ENCODE measurements at places on chromosomes 2 and 18.

GRCh38 chr2:113282747-113283533 is 4.2 kb upstream of the PAX8 start:
- no peak for DNase-seq

DNA sequence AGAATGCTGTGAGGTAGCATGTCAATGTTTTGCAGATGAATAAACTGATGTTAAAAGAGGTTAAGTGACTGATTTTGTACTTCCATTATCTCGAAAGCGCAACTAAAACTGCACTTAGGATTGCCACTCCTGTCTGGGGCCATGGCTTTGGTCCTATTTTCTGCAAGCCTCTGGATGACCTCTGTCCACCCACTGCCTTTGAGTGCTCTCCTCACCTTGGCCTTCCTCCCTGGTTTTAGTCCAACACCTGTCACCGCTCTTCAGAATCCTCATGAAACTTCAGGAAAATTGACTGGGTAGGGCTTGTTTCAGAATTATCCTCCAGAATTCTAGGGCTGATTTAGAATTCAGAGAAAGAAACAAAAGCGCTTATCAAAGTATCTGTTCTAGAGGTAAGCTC is 51.1 kb upstream of the HNMT start:
- no peak for DNase-seq

- no peak for DNase-seq
Observed at GRCh38 chr2:158677542-158677941, 117.6 kb upstream of the DAPL1 start.

- no peak for DNase-seq
Observed at GRCh38 chr2:47056374-47056773, 98.7 kb downstream of the STPG4 start.

DNA sequence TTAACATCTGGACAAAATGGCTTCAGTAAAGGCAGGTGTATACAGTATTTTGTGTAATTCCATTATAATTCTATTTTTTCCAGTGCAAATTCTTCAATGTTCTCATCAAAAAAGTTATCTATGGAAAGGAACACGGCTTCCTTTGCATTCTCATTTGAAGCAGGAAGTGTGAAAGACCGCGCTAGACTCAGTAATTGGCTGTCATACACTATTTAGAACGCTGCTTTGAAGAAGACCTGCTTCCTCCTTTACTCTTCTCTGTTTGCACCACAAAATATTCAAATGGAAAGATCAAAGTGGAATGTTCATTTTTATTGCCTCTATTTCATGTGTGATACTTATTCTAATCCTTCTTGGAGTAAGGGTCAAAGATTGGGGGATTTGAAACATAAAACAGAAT is 883.7 kb downstream of the TSN start:
- DNase-seq: no peak

- DNase-seq: peak; percentile 30
Observed at GRCh38 chr18:11689669-11690565, 853 bp downstream of the GNAL start.

GRCh38 chr2:111189106-111189505 is 68.4 kb downstream of the BCL2L11 start:
- DNase-seq: no peak

DNA sequence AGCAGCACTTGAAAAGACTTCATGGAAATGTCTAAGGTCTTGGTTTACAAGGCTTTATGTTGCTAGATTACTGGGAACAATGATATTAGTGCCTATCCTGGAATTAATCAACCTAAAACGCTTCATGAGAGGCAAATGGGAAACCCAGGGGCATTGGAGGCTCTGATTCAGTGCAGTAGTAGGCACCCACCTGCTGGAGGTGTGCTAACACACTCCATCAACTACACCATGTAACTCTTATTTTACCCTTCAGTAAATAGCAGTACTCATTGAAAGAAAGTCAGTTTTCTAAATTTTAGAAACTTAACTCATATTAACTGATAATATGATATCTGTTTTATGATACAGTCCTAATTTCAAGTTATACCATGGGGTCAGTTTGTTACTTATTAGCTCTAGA is 17.4 kb upstream of the HNRNPA3 start:
- DNase-seq: no peak

- no peak for DNase-seq
Observed at GRCh38 chr2:98485453-98485755, 40.7 kb downstream of the INPP4A start.

DNA sequence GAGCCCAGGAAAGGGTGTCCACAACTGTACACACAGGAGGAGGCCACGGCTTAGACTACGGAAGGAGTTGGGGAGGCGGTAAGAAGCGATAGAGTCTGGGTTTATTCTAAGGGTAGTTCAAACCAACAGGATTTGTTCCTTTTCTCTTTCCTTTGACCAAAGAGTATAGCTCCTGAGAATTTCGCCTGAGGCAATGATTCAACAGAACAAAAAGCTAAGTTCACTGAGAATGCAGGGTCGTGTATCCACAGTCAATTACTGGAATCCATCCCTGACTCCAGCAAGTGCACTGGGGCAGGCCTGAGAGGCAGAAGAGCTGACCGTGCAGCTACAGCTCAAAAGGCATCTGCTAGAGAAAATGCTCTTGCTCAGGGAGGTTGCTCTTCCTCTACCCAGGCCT is 140.9 kb downstream of the TFCP2L1 start:
- DNase-seq: no peak

- no peak for DNase-seq
Observed at GRCh38 chr18:8373486-8373885, 235.8 kb upstream of the RAB12 start.

- no peak for DNase-seq
Observed at GRCh38 chr2:136436936-136437335, 319.0 kb upstream of the CXCR4 start.

DNA sequence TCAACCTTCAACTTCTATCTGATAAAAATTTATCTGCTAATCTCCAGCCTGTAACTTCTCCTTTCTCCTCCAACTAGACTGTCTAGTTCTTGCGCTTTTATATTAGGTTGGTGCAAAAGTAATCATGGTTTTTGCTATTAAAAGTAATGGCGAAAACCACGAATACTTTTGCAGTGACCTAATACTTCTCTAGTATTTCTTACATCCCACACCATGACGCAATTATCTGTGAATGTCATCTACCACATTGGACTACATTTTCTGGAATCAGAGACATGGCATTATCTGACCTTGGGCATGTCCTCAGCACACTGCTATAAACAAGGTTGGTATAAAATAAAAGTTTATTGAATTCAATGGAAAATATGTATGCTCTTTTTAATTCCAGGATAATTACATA is 370.2 kb upstream of the LYPD1 start:
- DNase-seq: no peak

GRCh38 chr2:211789982-211790381 is 748.6 kb downstream of the ERBB4 start:
- DNase-seq: no peak

DNA sequence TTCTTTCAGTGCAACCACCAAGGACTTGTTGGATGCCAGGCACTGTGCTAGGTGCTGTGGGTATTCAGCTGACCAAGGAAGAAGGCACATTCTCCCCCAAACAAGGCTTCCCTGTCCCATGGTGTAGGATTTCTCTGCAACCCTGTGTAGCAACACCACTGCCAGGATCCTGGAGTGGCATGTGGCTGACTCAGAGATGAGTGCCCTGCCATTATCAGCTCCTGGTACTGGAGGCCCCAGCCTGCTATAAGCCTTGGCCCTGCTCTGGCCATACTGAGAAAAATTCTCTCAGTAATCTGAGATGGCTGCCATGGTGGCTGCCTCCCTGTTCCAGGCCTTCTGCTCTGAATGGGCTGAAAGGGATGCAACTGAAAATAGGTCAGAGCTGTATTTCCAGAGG is 4.3 kb downstream of the SMYD5 start:
- DNase-seq: no peak

DNA sequence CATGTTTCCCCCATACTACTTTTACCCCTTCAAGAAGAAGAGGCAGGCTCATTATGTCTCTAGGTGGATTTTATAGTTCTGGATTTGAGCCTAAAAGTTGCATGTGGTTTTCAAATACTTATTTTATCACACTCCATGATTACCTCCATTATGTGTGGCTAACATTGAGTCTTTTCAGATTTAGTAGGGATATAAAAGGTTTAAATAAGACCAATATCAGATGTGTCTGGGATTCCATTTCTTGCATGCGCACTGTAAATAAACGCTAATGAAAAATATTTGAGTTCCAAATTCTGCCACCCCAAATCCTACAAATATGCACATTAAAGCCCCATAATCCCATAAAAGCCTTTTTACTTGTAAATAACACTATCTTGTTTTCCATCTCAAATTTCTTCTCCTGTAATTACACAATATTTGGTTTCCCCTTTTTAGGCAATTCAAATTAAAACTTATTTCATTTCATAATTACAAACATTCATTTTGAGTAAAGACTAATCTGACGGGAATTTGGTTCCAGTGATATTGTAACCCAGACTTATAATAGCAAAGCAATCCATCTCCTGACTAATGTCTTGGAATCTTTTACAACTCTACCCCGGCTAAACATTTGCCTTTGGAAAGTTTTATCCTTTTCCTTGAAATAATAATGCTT is 600.0 kb downstream of the SLC4A3 start:
- no peak for DNase-seq

GRCh38 chr2:140067661-140068060 is 1287.5 kb upstream of the NXPH2 start:
- no peak for DNase-seq

DNA sequence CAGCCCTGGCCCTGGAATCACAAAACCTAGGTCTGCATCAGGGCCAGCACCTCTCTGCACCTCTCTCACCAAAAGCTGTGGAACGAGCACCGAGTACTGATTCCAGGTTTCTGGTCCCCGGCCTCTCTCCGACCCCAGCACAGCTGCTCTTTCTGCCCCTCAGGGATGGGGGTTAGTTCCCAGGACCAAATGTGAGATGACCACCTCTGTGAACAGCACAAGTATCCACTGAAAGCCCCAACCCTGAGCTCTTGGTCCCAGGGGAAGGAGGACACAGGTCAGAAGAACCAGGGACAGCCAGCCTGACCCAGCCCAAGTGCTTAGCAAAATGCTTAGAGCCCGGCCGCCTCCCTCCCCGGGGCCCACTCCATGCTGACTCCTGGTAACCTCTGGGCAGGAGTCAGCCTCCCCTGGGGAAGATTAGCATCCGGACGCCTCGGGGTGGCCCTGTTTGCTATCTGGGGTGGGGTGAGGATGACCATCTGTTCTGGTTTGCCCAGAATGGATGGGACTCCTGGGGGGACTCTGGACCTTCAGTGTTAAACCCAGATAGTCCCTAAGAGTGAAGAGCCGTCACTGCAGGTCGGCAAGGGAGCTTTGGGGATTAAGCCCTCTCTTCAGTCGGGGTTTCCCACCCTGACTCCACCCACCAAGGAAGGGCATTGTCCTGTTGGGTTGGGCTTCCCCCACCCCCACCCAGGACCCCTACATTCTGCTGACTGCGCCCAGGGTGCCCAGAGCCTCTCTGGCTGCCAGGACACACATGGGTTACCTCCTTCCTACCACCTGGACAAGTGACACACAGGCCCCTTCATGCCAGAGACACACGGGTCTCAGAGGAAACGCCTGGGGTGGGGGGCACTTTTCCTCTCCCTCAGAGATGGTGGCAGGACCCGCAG is 9.4 kb upstream of the GPR55 start:
- no peak for DNase-seq

DNA sequence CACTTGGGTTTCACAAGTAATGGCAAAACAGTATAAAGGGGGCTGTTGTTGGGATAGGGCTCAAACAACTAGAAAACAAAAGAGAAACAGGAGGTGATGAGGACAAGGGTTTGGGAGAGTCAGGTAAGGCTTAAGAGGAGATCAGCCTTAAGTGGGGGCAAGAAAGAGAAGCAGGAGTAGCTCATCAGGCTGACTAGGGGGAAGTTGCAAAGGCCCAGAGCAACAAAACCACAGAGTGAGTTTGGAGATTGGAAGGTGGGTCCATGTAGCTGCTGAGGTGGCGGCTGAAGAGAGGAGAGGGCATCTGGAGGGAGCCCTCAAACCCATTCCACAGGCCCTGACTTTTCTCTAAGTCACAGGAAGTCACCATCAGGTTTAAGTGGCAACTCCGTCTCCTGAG is 126.0 kb downstream of the MREG start:
- DNase-seq: no peak

DNA sequence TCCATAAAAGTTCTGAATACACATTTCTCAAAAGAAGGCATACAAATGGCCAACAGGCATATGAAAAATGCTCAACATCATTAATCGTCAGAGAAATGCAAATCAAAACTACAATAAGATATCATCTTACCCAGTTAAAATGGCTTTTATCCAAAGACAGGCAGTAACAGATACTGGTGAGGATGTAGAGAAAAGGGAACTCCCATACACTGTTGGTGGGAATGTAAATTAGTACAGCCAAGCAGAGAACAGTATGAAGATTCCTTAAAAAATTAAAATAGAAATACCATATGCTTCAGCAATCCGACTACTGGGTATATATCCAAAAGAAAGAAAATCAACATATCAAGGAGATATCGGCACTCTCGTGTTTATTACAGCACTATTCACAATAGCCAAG is 1312.5 kb downstream of the DSC3 start:
- DNase-seq: no peak

DNA sequence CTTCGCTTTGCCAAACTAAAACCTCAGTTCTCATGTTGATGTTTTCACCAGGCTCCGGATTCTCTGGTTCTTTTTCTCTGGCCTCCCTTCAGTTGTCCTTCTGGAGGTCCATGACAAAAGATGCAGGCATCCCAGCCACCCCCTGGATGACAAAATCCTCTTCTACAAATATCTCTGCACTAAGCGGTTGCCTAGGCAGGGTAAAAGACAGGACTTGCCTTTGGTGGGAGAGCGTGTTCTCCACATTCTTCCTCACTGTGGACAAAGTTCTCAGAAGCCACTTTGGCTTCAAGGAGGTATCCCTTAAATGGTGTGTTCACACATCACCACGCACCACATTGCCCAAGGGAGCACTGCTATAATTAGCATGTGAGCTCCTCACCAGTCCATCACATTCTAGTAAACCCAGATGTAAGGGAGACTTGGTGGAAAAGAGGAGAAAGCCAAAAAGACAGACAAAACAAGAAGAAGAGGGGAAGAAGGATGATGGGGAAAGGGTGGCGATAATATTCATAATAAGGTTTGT is 23.6 kb upstream of the MRPL33 start:
- DNase-seq: no peak

DNA sequence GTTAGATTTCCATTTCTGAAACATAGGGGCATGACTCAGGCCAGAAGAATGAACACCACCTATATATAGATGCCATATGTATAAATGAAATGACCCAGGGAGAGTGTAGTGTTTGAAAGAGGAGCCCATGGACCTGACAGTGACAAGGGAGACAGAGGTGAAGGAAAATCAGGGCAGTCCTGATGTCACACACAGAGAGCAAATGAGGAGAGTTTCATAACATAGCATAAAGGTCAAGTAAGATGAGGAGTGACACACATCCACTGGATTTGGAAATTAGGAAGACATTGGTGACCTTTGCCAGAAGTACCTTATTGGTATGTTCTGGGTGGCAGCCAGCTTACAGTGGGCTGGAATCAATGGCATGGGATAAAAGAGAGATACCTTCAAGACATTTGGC is 276.7 kb downstream of the ZNF385B start:
- DNase-seq: no peak

GRCh38 chr18:45019469-45019868 is 338.8 kb downstream of the SETBP1 start:
- DNase-seq: no peak

- DNase-seq: no peak
Observed at GRCh38 chr2:127504552-127505430, 21.5 kb downstream of the IWS1 start.

GRCh38 chr18:34862561-34862960 is 152.5 kb downstream of the DTNA start:
- DNase-seq: no peak
